Smooth muscle cell of the umbilical artery (primary cell): ENCODE measurements at places on chromosomes 6 and 20. TPM values are rescaled to one million over a fixed set of nuclear protein-coding genes. Genes with fewer than 3 reads are reported as not detected.

Gene PSORS1C2
- total RNA-seq = not detected in 2 replicates

Gene PACRG
- not detected in 2 replicates for total RNA-seq

Gene MRPL14
- total RNA-seq = 28.6 and 48.4 TPM in 2 replicates

Gene AIF1
- not detected in 2 replicates for total RNA-seq

Gene CYP39A1
- total RNA-seq = 0.30 TPM in 1 of 2 replicates, not detected in the other

Gene SRMS
- total RNA-seq = not detected in 2 replicates

Gene FRMD1
- total RNA-seq = not detected in 2 replicates

Gene MEP1A
- not detected in 2 replicates for total RNA-seq
